ENCODE measurements at places on chromosomes 1 and 21. TPM values are rescaled to one million over a fixed set of nuclear protein-coding genes. Genes with fewer than 3 reads are reported as not detected.
A peak's percentile ranks its signal among the peaks of the same experiment; 100 is the strongest.

The FOXD2 gene
- 0.05 TPM for total RNA-seq

- no peak overlapping the region for H3K4me3 ChIP-seq
- DNase-seq, result no peak
- H3K27me3 ChIP-seq, result peaks cover 4% of the 10 kb centered on the region
These were observed 69.8 kb downstream of the TNR start for GRCh38 chr1:175673371-175674150.

The KCNJ15 gene
- total RNA-seq, result 0.14 TPM

- no peaks in the 10 kb centered on the region for H3K36me3 ChIP-seq
- peaks cover 31% of the 10 kb centered on the region for H3K27me3 ChIP-seq
- no peak overlapping the region for H3K27ac ChIP-seq
- peak; percentile 62 for DNase-seq
- peak overlapping the region; percentile 98 for H3K4me3 ChIP-seq
These were observed 1.3 kb downstream of the EDARADD start for GRCh38 chr1:236395230-236395946.

The LCE3A gene
- total RNA-seq, result not detected

- no peaks in the 10 kb centered on the region for H3K27me3 ChIP-seq
- DNase-seq, result no peak
- no peak overlapping the region for H3K4me3 ChIP-seq
- no peak overlapping the region for H3K27ac ChIP-seq
- peaks cover 23% of the 10 kb centered on the region for H3K4me1 ChIP-seq
- H3K36me3 ChIP-seq, result no peaks in the 10 kb centered on the region
These were observed 15.4 kb downstream of the POLR3GL start for GRCh38 chr1:145979746-145980456.

- no peak for DNase-seq
- H3K27ac ChIP-seq, result no peak overlapping the region
- H3K4me1 ChIP-seq, result peaks cover 3% of the 10 kb centered on the region
- no peaks in the 10 kb centered on the region for H3K36me3 ChIP-seq
- no peak overlapping the region for H3K4me3 ChIP-seq
- no peaks in the 10 kb centered on the region for H3K27me3 ChIP-seq
These were observed 255.1 kb upstream of the CXADR start for GRCh38 chr21:17257784-17258183.

GRCh38 chr1:240737298-240737697 is 125.3 kb upstream of the GREM2 start:
- H3K27ac ChIP-seq, result no peak overlapping the region
- H3K36me3 ChIP-seq, result no peaks in the 10 kb centered on the region
- H3K4me3 ChIP-seq, result no peak overlapping the region
- DNase-seq, result no peak
- H3K27me3 ChIP-seq, result no peaks in the 10 kb centered on the region

- no peak for DNase-seq
- H3K36me3 ChIP-seq, result no peaks in the 10 kb centered on the region
- no peak overlapping the region for H3K4me3 ChIP-seq
- peaks cover 3% of the 10 kb centered on the region for H3K27me3 ChIP-seq
- peaks cover 56% of the 10 kb centered on the region for H3K4me1 ChIP-seq
These were observed 19.2 kb upstream of the RGS8 start for GRCh38 chr1:182703539-182703938.

GRCh38 chr1:36223381-36223995 is 755 bp upstream of the THRAP3 start:
- peaks cover 19% of the 10 kb centered on the region for H3K36me3 ChIP-seq
- H3K4me3 ChIP-seq, result peak overlapping the region; percentile 97
- peaks cover 16% of the 10 kb centered on the region for H3K4me1 ChIP-seq
- DNase-seq, result no peak
- no peaks in the 10 kb centered on the region for H3K27me3 ChIP-seq

The LCE1E gene
- not detected for total RNA-seq

DNA sequence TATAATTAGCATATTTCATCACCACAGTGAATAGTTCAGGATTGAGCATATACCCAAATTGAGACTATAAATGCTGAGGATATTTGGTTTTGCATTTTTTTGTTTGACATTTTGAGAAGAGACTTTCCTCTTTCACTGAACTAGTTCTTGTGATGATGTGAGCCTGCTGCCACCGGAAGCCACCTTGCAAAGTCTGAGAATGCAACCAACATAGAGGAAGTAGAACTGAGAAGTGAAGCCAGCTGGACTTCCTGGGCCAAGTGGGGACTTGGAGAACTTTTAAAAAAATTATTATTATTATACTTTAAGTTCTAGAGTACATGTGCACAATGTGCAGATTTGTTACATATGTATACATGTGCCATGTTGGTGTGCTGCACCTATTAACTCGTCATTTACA is 102.3 kb downstream of the RPE65 start:
- H3K4me1 ChIP-seq, result 0 out of 2 replicates have a peak, but pooled peaks cover 2% of the 10 kb centered on the region
- no peak overlapping the region for H3K4me3 ChIP-seq
- H3K36me3 ChIP-seq, result no peaks in the 10 kb centered on the region
- H3K27ac ChIP-seq, result no peak overlapping the region

DNA sequence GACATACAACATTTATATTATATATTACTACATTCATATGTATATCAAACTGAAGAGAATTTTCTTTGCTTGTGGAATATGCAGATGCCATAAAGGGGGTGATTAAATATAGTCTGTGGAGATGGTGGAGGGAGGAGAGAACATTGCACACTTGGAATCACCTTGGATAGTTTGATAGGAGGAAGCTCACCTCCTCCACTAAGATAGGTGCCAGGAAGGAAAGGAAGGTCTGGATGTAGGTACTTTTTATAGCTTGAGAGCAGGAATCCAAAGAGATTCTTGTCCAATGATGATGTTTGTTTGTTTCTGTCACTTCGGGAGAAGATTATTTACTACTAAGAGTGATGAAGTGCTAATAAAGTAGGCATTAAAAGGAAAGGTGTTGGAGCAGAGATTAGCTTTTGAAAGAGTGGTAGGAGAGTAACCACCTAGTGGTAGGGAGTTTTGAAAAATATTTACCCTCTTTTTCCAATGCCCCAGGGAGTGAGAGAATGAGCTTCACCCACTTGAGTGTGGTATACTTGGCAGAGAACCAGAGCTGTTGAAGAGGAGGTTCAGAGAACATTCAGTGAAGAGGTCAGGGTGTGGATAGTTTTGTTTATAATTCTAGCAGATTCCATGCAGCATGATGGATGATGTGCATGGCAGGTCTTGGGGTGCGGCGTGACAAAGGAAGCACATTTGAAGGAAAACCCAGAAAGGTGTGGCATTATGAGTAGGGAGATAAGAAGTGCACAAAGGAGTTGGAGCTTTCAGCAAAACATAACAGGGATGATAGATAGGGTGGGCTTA is 145.0 kb downstream of the PATJ start:
- H3K36me3 ChIP-seq, result peaks cover 26% of the 10 kb centered on the region
- H3K4me3 ChIP-seq, result no peak overlapping the region
- no peaks in the 10 kb centered on the region for H3K27me3 ChIP-seq
- no peak for DNase-seq
- peaks cover 10% of the 10 kb centered on the region for H3K4me1 ChIP-seq
- H3K27ac ChIP-seq, result no peak overlapping the region
